AG09309 (cell line): ENCODE measurements at places on chromosomes 12 and 14.
A peak's percentile ranks its signal among the peaks of the same experiment; 100 is the strongest.

DNA sequence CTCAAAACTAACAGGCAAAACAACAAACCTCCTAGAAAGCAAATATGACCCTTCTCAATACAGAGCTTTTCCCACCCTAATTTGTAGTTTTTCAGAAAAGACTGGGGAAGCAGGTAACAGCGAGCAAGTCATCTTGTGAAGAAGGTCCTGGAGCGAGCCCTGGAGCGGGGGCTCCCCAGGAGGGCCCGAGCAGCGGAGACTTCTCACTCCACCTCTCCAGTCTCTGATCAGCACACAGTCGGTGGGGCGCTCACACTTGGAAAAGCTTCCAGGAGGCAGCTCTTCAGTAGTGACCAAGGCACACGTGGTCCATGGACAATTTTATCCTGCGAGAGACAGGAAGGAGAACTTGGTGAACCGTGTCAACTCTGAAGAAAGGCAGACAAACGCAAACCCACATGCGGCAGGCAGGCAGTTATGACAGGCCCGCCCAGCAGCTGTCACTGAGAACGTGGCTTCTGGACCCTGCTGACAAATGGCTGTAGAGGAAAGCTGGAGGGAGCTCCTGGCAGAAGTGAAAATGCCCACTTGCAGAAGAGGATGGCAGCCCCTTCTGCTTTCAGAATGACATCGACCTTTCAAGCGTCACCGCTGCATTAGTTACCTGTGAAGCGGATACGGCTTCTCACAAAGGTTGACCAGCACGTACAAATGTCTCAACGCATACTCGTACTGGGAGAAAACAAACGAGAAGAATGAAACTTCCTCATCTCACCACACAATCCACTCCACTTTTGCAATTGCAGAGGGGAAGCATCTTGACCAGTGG, 44.2 kb downstream of the LGMN start:
- DNase-seq: no peak

GRCh38 chr14:76490735-76491134, 114.8 kb downstream of the ESRRB start:
- DNase-seq: no peak

GRCh38 chr14:34247605-34248004, 214.4 kb downstream of the SPTSSA start:
- DNase-seq: no peak

DNA sequence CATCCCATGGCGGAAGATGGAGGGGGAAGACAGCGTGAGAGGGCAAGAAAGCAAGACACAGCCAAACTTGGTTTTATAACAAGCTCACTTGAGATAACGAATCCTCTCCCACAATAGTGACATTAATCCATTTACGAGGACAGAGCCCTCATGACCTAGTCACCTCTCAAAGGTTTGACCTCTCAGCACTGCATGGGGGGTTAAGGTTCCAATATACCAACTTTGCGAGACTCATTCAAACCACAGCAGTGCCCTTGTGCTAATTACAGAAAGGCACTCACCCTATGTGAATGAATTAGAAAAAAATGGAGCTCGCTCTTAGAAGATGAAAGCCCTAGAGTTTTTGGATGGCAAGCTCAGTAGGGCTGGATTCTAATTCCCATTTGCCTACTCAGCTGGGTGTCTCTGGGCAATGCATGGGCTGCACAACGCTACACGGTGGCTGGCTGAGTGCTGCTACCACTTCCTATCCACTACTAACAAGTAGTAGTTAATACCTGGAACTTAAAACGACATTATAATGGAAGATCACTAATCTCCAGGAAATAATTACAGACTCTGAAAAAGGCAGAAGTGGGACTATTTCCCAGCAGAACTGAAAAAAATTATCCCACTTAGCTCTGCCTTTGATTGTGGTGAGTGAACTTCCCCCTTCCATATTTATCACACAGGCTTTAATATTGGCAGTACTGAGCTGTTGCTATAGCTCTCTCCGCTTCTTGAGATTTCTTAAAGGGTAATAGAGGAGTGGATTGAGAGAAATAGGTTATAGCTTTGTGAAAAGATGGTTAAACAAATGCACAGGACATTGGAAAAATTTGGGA, 27.5 kb downstream of the TESPA1 start:
- no peak for DNase-seq

GRCh38 chr14:72796935-72797334, 97.0 kb downstream of the DPF3 start:
- no peak for DNase-seq

DNA sequence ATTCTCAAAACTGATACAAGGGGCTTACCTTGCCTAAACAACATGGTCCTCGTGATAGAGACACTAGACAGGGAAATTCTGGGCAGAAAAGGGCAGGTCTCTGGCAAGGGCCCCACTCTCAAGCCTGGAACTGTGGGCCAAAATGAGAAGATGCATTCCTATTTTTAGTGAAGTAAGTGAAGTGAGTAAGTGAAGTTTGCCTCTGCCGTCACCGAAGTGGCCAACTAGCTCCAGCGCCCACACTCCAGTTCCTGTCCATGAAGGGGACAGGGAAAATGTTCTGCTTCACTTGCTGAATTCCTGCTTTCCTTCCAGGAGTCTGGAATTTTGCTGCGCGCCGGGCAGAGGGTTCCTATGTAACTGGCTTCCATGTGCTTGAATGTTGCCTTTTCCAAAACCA, 1035.6 kb upstream of the TMEM132C start:
- no peak for DNase-seq

- DNase-seq: no peak
Observed at GRCh38 chr12:123936471-123936870, 36.2 kb downstream of the CCDC92 start.

DNA sequence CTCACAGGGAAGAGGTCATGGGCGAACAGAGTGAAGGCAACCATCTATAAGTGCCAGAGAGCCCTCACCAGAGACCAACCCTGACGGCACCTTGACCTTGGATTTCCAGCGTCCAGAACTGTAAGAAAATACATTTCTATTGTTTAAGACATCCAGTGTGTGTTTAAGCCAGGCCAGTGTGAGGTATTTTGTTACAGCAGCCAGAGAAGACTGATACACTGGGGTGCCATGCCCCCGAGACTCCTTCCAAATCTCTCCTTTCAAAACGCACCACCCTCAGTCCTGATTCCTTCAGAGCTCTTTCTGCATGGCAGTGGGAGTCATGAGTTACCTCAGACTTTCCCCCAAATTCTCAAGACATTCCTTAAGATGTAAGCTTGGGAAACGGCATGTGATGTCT, 2.5 kb upstream of the SERPINA5 start:
- no peak for DNase-seq

DNA sequence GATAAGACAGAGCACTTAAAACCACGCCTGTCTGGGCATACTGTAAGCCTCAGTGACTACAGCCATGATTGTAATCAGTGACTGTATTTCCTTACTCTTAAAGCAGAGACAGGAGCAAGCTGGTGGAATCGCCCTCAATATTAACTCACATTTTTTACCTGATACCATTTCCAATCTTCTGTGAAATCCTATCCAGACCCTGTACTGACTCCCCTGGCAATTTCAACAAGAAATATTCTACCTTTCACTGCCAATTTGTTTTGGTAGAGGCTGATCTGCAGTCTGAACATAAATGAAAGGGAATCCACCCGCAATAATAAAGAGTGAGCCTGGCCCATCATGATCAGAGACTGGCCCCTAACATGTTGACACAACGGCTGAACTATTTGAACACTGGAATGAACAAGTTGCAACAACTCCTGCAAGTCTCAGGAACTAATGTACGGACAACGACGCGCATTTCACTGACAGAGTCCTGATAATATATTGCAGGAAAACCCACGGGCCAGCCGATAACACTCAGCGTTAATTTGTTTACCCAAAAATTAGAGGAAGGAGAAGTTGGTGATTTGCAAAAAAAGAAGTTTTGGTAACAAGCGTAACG, 195.5 kb upstream of the BTG1 start:
- DNase-seq: no peak

GRCh38 chr14:72686101-72686500, 207.8 kb downstream of the DPF3 start:
- DNase-seq: no peak

GRCh38 chr12:58906917-58907316, 13.4 kb downstream of the LRIG3 start:
- no peak for DNase-seq

DNA sequence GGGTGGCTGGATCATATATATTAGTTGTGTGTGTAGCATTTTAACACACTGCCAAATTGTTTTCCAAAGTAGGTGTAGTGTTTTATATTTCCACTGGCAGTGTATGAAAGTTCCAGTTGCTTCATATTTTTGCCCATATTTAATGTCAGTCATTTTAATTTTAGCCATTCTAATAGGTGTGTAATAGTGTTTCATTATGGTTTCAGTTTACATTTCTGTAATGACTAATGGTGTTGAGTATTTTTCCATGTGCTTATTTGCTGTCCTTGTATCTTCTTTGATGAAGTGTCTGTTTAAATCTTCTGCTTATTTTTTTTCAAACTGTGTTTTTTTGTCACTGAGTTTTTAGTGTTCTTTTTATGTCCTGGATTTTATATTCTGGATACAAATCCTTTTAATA, 8.7 kb downstream of the TBC1D15 start:
- DNase-seq: no peak

- no peak for DNase-seq
Observed at GRCh38 chr12:4810219-4810671, 90.0 kb downstream of the GALNT8 start.

DNA sequence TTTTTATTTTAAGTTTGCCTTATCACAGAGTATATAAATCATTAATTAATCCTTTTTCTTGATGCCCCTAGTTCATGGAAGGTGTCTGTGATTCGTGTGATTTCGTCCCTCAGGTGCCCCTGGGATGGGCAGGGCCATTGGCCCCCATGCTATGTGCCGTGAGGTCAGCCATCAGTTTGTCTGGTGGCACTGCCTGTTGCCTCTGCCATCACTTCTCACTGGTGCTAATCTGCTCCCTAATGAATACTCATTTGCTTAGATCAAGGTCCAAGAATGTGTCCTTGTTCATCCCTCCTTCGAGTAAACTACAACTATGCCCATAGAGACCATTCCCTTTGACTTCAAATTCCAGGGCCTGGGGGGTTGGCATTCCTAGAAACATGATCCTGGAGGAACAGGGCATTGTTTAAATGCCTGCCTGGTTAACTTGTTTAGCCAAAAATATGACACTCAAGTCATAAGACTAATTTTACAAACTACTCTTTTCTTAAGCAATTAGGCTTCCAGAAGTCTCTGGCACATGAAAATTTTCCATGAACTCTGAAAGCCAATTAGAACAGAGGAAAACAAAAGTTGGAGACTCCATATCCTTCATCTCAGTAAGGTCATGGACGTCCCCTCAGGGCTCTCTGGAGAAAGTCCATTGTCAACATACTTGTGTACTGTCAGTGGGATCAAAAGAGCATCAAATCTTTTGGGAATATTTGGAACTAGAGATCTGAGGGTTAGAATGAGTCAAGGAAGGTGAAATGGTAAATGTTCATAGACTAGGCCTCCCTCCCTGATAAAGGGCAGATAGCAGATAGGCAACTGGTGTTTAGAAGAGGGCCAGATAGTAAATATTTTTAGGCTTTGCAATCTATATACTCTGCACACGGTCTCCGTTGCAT, 90.9 kb upstream of the PLXNC1 start:
- no peak for DNase-seq

GRCh38 chr12:84397263-84397662, 515.3 kb downstream of the SLC6A15 start:
- no peak for DNase-seq

DNA sequence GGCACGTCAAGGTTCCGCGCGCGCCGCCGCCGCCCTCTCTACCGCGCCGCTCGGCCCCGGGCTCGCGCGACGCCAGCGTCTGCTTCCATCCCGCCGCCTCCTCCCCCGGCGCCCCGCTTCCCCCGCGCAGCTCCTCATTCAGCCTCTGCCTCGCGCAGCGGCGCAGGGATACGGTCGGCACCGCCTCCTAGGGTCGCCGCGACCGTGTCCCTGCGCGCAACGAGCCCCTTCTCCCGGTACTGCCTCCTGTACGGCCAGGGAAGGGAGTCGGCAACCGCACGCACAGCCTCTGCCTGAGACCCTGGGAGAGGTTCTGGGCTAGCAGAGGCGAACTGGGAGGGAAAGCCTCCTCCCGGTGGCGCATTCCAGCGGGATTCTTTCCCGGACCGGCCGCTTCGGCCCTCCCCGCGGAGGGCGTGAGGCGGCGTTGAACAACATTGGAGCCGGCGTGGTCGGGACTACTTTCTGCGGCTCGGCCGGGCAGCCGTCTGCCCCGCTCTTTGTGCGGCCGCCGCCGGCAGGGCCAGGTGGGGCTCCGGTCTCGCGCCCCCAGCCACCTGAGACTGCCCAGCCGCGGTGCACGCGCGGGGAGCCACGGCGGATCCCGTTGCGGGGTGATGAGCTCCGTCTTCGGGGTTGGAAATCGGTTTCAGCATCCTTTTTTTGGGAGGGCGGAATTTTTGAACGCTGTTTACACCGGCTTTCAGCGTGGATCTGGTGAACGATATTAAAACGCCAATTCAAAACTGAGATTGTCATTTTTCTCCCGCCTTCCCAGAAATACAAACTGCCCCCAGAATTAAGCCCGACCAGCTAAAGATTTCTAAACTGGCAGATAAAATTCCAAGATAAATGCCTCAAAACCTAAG, at the start of gene LRP6:
Gene LRP6 (minus strand): TSS at position 172 of the 869 bp plus-strand sequence. CDS start 309 bp downstream, outside the sequence.
- peak; percentile 86 for DNase-seq

GRCh38 chr12:48765753-48766162, 23.1 kb downstream of the ADCY6 start:
- DNase-seq: no peak

DNA sequence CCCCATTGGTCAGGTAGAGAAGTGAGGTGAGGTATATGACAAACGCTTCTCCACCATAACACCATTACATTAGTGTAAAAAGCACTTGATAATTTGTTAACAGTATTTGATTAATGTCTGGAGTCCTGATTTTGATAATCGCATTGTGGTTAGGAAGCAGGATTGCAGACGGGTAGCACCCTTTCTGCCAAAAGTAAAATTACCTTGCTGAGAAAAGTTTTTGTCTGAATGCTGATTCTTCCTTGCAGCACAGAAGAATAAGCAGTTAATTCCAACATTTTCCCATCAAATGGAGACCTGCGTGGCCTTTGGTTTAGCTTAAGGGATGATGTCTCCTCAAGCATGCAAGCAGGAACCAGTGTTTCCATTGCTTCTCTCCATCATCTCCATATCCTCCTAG, 1090.2 kb upstream of the TMEM132C start:
- no peak for DNase-seq

DNA sequence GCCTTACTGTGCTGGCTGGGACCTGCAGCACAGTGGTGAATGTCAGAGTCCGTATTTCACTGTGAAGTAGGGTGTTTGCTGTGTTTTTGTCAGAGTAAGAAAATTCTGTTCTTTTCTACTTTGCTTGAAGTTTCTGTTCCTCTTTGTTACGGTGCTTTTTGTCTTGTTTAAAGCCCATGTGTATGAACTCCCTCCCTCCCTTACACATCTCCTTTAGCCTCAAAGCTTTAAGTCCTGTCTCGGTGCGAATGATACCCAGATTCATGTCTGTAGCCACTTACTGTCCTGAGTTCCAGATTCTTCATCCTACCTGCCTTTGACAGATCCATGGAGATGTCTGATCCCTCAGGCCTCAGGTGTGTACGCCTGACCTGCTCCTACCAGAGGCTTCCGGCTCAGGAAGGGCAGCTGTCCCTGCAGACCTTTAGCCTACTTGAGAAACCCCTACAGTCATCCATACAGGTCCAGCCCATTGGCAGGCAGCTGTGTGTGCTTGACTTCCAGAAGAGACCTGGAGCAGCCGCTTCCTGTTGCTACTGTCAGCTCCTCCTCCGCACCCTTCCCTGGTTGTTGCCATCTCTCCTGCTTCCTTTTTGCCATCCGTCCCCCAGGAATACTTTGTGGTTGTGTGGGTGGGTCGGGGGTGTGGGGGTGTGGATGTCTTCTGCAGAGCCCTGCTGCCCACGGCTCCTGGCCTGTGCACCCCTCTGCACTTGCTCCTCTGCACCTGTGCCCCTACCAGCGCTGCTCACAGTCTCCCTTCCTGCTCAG, 72.9 kb downstream of the DDX51 start:
- no peak for DNase-seq
